ENCODE measurements at places on chromosomes 7 and 10.

- peak; percentile 91 for DNase-seq
Measured at GRCh38 chr10:17199351-17199804, 2.1 kb downstream of the TRDMT1 start.

DNA sequence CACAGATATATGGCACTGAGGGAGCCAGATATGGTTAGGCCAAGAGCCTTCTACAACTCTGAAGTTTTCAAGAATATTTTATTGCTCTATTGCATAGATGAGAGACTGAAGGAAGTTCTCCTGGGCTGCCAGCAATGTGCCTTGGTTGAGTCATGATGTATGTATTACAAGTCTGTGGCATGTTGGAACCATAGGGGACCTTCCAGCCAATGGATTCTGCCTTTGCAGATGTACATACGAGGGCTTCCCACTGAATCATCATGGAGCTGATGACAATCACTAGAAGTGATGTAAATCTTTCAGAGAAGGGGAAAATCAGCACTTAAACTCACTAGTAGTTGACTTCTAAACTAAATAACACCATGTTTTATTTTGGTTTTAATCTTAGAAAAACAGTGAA lies 419.5 kb downstream of the PHTF2 start:
- no peak for DNase-seq

DNA sequence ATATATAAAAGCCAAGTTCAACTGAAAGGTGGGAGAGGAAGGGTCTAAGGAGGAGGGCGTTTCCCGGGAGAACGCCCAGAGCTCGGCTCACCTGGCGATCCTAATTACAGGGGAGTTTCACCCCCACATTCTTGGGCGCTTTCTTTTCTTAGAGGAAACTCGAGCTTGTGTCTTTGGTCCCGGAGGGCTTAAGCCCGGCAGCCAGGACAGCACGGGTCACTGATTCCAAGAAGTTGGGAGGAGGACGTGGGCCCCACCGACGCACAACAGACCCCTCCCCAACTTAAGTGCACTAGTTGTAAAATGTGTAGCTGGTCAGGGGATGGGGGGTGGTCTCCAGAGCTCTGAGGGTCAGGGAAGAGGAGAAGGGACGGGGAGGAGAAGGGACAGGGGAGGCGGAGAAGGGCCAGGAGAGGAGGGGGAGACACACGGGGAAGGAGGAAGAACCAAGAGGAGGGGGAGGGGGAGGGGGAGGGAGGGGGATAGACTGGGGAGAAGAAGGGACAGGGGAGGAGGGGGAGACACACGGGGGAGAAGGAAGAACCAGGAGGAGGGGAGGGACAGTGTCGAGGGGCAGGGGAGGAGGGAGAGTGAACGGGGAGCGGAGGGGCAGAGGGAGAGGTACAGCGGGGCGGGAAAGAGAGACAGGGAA lies 874 bp downstream of the BAIAP2L1 start:
- DNase-seq, result no peak

DNA sequence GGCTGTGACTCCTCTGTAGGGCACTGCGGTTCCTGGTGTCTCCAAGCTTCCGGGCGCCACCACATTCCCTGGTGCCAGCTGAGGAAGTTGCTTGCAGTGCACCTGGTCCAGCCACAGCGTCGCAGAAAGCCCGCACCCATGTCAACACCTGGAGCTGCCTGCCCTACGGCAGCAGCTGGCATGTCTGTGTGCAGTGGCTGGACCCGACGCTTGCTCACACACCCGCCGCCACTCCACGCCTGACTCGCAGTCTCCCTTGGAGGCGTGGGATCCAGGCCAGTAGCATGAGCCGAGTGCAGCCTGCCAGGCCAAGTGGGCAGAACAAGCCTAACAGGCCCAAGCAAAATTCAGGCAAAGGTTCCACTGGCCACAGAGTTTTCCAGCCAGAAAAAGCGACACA lies 118.1 kb upstream of the PHF14 start:
- DNase-seq, result no peak

DNA sequence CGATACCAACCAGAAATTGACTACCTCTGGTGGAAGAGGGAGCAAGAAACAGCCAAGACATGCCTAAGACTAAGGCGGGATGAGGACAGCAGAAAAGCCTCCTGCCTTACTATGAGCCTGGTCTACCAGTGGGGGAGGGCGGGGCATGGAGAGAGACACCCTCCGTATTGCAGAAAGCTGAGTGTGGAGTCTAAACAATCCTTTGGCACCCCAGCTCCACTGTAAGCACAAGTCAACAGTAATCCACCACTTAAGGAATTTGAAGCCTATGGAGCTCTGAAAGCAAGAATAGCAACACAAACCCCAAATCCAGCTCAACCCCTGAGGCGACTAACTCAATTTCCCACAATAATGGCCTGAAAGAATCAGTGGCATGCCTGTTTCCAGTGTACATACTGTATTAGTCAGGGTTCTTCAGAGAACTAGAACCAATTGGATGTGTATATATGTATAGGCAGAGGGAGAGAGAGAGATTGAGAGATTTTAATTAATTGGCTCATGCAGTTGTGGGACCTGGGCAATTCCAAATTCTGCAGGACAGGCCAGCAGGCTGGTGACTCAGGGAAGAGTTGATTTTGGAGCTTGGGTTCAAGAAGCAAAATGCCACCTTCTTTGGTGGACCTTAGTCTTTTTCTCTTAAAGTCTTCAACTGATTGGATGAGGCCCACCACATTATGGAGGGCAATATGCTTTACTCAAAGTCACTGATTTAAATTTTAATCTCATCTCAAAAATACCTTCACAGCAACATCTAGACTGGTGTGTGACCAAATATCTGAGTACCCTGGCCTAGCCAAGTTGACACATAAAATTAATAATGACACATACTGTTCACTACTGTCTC lies 13.5 kb downstream of the PPIF start:
- no peak for DNase-seq

GRCh38 chr10:101485681-101486554 lies 102.1 kb downstream of the POLL start:
- DNase-seq, result peak; percentile 87

DNA sequence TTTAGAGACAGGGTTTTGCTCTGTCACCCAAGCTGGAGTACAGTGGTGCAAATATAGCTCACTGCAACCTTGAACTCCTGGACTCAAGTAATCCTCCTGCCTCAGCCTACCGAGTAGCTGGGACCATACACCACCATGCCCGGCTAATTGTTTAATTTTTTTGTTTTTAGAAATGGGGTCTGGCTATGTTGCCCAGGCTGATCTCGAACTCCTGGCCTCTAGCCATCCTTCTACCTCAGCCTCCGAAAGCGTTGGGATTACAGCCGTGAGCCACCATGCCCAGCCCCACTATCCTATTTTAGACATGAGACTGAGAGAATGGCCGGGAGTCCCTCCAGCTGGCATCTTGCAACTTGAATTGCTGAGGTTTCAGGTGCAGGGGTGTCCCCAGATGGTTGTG lies 39.4 kb downstream of the KCTD7 start:
- DNase-seq, result no peak
